ENCODE measurements at places on chromosomes 2 and 18.

GRCh38 chr2:209095432-209095831, 328.4 kb upstream of the MAP2 start:
- no peak for DNase-seq

DNA sequence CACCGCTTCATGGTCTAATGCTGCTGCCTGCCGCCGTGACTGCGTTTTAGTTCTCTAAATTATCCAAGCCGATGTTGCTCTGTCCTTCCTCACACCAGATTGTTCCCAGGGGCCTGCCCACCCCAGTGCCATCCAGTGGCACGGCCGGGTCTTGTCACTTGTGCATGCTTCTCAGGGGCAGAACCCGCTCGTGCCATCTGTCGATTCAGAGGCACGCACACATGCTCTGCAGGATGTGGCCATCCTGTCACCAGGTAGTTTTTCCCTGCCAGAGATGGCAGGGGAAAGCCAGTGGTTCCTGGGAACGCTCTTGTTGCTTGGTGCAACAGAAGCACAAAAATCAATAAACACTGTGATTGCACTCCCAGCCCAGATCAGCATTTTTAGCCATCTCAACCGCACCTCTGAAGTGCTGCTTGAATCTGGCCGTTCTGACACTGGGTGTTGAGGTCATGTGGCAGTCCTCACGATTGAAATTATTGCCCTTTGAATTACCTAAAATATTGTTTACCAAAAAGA, 119.6 kb upstream of the BOD1L2 start:
- no peak for DNase-seq

DNA sequence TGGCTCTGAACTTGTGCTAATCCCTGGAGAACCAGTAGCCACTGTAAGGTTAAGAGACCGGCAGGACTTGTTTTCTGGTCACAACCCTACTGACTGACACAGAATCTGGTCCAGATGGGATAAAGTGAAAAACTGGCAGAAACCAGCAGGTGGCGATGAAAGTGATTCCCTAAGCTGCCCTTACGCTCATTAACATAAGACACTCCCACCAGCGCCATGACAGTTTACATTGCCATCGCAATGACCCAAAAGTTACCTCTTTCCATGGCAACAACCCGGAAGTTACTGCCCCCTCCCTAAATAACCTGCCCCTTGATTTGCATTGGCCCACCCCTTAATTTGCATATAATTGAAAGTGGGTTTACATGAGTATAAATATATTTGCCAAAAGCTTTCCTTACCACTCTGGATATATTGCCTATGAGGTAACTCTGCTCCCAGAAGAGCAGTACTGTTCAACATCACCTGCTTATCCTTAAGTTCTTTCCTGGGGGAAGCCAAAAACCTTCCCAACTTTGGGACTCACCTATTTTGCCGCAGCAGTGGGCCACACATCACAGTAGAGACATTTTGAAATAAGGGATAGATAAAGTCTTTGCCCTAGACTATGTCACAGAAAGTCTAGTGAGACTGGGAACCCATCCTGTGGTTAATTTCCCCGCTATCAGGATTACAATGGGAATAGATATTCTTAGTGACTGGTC, 35.8 kb upstream of the AFF3 start:
- no peak for DNase-seq

- DNase-seq: no peak
These were observed 852.8 kb upstream of the ACVR2A start for GRCh38 chr2:146992057-146992456.

DNA sequence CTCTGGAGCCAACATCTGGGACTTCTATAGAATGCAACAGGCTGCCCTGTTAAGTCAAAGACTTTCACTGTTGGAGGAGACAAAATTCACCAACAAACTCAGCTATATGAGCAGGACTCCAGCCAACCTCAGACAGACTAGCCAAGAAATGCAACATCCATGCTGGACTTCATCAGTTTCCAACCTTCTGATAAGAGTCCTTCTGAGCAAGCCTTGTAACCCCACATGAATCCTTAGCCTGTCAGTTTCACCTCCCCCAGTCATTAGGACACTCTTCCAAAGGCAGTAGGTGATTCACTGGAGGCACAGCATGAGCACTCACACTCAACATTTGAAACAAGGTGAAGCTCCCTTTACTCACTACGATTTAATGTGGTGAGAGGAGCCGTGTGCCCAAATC, 5.8 kb downstream of the TBC1D8 start:
- no peak for DNase-seq

GRCh38 chr2:163970058-163970813, 234.4 kb upstream of the FIGN start:
- DNase-seq: no peak

- no peak for DNase-seq
These were observed 90.5 kb downstream of the GALNT1 start for GRCh38 chr18:35671966-35672603.

DNA sequence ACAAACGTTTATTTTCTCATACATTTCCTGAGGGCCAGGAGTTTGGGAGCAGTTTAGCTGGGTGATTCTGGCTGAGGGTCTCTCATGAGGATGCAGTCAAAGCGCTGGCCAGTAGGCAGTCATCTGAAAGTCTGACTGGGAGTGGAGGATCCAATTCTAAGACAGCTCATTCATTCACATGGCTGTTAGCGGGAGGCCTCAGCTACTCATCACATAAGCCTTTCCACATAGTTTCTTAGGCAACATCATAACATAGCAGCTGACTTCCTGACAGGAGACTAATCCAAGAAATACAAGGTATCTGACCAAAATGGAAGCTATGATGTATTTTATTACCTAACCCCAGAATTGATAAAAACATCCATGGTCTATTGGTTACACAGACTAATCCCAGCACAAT, 2.9 kb upstream of the MRPL44 start:
- DNase-seq: no peak

GRCh38 chr2:162100579-162100978, 26.6 kb upstream of the DPP4 start:
- DNase-seq: no peak

GRCh38 chr2:4653991-4654390, 950.6 kb downstream of the DCDC2C start:
- DNase-seq: no peak

DNA sequence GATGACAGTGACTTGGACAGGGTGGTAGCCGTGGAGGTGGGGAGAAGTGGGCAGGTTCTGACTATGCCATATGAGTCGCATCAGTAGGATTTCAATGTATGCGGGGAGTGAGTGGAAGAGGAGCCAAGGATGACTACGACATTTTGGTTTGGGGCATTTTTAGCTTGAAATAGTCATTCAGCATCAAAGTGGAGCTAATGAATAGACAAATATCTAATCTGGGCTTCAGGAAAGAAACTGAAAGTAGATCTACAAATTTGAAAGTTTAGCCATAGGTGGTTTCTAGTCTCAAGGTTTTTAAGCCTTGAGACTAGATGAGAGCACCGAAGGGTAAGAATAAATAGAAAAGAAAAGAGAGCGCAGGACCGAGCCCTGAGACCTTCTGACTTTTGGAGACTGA, 58.3 kb downstream of the FEZ2 start:
- DNase-seq: no peak

DNA sequence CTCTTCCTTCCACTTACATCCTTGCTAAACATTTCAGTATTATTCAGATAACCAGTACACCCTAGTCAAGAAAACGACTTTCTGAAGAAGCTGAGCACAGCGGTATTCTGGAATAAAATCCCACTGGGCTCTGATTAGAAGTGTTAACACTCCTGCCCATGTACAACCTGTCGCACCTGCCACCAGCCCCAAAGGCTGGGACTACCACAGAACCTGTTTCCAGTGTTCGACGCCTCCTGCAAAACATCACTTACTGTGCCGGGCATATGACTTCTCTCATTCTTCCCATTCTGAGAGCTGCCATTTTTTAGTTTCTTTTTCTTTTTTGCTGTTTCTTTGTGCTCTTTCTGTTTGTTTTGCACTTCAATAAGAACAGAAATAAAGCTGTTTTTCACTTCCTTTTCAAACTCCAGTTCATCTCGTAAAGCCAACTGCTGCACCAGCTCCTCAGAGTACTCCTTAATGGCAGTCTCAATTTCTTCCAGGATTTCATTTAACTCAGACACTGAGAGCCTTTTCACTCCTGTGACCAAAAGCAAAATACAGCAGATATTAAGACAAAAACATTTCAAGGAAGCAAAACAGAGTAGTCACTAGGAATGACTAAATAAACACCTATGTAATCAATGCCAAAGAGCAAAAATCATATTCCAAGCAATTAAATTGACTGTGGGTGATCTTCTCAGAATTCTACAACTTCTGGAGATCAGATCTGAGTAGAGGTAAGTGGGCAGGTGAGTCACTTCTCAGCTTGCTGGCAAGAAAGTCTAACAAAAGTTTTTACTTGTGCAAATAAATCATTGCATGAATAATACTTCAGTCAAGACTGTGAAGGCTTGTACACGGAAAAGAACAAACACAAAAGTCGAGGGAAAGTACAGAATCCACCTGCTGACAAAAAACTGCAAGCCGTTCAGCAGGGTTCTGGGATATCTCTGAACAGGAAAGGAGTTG, 19.3 kb downstream of the FEZ2 start:
- no peak for DNase-seq

GRCh38 chr18:63099091-63099840, 220.3 kb downstream of the BCL2 start:
- DNase-seq: no peak

DNA sequence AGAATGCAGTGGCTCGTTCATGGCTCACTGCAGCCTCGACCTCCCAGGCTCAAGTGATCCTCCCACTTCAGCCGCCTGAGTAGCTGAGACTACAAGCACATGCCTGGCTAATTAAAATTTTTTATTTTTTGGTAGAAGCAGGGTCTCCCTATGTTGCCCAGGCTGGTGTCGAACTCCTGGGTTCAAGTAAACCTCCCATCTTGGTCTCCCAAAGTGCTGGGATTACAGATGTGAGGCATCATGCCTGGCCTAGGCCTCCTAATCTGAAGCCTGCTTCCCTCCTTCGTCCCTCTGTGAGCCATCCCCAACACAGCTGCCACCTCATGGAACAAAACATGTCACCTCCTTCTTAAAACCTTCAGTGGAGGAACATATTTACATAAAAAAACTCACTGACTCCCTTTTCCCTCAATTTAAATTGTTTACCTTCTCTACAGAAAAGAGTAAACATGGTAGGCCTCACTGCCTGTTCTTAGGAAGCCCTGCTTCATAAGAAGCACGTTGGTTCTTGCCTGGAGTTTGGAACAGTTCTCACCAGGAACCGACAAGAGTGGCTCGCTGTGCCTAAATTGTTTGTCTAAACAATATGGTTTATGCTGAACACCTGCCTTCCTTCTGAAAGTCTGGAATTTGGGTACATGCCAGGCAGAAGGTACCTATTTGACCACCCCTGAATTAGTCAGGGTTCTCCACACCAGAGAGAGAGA, 12.1 kb upstream of the RHOB start:
- no peak for DNase-seq

- no peak for DNase-seq
These were observed 111.5 kb downstream of the MCFD2 start for GRCh38 chr2:46803911-46804670.

- no peak for DNase-seq
These were observed 5.0 kb downstream of the EVX2 start for GRCh38 chr2:176078541-176079284.

DNA sequence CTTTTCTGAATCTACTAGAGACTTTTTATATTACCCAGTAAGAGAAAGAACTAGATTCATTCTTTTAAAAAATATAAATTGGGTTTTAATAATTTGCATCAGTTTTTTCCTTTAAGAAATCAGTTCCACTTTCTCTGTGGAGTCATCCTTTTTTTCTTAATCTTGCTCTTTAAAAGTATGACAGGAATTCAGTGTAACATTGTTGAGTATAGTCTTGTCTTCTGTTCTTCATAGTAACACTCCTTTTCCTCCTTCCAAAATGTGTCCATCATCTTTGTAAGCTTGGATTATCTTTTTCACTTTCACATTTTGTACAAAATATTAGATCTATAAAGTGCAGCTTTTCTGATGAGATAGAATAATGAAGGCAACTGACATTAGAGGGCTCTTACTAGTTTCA, 135.4 kb downstream of the HAUS1 start:
- no peak for DNase-seq

- no peak for DNase-seq
These were observed 132.3 kb upstream of the PGAP1 start for GRCh38 chr2:197058777-197059300.

DNA sequence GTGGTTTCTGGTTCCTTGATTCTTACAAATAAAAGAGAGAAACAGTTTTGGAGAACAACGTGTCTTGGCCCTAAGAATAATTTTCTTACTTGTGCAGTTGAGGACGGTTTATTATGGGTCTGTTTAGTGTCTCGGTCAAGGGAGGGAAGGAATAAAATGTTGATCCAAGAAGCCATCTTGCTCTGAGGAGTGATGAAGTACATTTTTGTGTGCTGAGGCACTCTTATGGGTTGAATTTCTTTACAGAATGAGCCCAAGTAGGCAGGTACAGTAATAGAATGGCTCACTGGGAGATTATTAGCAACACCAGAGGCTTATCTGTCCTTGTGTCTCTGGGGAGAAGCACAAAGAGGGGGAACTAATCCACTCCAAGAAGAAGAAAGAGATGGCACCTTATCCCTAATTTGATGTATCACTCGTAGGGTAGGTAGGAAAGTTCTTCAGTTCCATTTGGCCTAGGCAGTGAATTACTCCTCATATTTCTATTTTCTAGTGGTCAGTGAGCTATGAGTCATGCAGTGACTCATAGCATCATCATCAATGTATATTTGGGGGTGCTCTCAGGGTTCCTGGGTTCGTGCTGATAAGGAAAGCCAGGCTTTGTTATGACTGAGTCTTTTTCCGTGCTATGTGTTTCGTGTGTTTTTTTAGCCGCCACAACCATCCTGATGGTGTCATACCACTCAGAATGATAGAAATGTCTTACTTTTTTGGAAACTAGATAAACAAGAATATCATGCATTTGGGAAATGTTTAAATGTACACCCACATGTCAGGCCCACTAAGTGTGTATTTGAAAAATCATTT, 250.1 kb upstream of the CTAGE1 start:
- DNase-seq: no peak

GRCh38 chr2:74915743-74916142, 42.7 kb upstream of the POLE4 start:
- DNase-seq: peak; percentile 17

GRCh38 chr2:59756150-59756549, 797.3 kb downstream of the BCL11A start:
- DNase-seq: no peak

DNA sequence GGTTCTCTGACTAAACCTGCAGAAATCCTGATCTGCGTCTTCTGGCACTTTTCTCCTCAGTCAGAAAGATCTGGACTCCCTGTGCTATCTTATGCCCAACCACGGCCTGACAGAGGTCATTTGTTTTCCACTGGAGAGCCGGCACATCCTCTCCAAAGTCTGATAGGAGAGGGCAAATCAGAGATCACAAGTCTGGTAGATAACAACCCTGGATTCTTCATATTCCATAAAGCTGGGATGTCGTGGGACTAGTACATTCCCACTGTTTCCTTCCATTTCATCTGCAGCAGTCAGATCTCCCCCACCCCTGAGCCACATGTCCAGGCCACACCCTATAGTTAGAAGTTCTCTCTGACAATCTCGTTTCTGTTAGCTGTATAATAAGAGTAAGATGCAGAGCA, 157.0 kb downstream of the MGAT5 start:
- DNase-seq: no peak

- DNase-seq: no peak
These were observed 183.2 kb downstream of the CYRIA start for GRCh38 chr2:16482460-16482859.

Measured in activated CD8-positive, alpha-beta memory T cell treated with anti-CD3 and anti-CD28 coated beads for 1 hour (primary cell).